ENCODE measurements at places on chromosomes 1 and 21.

DNA sequence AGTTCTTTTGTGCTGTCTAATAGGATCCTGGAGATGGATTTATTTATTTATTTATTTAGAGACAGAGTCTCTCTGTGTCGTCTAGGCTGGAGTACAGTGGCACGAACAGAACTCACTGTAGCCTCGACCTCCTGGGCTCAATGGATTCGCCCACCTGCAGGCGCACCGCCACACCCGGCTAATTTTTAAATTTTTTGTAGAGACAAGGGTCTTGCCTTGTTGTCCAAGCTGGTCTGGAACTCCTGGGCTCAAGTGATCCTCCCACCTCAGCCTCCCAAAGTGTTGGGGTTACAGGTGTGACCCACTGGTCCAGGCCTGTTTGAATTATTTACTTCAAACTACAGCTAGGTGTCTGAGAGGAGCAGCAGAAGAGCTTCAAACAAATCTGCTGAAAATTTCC, 9.6 kb upstream of the SPEN start:
- DNase-seq, result no peak

DNA sequence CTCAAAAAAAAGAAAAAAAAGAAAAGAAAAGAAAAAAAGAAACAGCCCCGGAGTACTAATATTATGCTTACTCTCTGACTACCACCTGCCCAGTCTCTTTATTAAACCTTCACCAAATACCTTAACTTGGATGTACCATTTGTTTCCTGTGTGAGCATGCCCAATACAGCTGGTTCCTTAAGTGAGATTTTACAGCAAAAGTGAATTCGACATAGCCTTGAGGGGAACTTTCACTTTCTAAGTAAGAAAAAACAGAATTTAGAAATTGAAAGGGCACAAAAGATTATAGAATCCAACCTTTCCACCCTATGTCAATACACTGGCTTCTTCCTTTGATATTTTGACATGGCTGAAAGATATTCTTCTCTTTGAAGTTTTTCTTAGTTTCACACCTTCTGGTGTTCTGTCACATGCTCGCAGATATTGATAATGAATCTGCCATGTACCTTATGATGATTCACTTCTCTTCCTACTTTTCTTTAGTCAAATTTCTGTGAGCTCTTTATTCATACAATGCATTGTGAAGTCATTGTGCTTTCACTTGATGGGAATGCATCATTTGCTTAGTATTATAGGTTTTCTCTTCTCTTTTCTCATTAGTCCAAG, 5.2 kb upstream of the GIPC2 start:
- DNase-seq, result no peak

DNA sequence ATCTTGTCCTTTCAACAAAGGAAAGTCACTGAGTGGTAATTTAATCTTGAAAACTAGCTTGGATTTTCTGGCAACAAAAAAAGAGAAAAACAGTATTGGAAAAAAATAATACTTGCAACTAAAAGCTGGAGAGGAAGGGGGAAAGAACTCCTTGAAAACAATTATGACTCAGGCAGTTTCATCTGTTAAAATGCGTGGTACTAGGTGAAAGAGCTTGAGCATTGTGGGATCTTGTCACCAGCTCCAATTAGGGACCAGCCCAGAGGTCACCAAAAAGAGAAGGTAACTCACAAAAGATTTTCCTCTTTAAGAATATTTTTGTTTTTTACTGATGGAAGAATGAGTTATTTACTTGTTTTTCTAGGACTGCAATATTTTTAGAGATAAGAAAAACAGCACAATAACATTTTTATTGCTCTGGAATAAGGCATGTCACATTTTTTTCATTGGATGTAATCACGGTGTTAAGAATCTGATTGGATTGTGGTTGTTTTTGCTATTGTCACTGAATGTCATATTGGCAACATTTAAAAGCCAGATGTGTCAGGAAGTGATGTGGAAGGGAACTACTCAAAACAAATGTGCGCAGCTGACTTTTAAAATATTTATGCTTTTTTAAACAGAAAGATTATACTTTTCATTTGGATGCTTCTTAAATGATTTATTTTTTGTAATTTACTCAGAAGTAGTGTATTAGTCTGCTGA, 78.5 kb upstream of the ADAMTS5 start:
- no peak for DNase-seq

DNA sequence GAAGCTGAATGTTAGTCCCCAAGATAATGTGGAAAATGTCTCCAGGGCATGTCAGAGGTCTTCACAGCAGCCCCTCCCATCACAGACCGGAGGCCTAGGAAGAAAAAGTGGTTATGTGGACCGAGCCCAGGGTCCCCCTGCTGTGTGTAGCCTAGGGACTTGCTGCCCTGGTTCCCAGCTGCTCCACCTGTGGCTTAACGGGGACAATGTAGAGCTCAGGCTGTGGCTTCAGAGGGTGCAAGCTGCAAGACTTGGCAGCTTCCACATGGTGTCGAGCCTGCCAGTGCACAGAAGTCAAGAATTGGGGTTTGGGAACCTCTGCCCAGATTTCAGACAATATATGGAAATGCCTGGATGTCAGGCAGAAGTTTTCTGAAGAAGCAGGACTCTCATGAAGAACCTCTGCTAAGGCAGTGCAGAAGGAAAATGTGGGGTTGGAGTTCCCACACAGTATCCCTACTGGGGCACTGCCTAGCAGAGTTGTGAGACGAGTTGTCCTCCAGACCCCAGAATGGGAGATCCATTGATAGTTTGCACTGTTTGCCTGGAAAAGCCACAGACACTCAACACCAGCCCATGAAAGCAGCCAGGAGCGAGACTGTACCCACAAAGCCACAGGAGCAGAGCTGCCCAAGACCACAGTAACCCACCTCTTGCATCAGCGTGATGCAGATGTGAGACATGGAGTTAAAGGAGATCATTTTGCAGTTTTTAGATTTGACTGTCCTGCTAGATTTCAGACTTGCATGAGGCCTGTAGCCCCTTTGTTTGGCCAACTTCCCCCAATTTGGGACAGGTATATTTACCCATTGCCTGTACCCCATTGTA, 204.9 kb downstream of the MRPL39 start:
- no peak for DNase-seq

DNA sequence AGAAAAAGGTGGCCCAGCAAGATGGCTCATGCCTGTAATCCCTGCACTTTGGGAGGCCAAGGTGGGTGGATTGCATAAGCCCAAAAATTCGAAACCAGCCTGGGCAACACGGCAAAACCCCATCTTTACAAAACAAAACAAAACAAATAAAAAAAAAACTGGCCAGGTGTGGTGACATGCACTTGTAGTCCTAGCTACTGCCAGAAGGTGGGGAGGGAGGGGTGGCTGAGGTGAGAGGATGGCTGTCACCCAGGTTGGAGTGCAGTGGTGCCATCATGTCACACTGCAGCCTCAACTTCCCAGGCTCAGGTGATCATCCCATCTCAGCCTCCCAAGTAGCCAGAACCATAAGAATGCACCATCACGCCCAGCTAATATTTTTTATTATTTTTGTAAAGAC, 22.8 kb downstream of the RERE start:
- peak; percentile 26 for DNase-seq

DNA sequence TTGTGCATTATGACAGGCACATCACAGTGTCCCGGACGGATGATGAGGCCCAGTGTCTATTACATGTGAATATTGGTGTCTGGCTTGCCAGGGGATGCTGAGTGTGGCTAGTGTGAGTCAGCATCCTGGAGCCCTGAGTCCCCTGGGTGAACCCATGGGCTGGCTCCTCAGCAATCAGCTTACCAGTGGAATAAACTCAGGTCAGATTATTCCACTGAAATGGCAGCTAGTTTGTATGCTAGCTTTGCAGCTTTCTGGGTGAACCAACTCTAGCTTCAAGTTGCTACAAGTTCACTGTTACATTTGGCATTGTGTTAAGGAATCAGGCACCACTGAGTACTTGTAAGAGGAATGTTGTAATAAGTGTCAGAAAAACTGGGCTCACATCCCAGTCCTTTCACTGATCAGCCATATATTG, 23.9 kb upstream of the RPTN start:
- DNase-seq, result peak; percentile 95

DNA sequence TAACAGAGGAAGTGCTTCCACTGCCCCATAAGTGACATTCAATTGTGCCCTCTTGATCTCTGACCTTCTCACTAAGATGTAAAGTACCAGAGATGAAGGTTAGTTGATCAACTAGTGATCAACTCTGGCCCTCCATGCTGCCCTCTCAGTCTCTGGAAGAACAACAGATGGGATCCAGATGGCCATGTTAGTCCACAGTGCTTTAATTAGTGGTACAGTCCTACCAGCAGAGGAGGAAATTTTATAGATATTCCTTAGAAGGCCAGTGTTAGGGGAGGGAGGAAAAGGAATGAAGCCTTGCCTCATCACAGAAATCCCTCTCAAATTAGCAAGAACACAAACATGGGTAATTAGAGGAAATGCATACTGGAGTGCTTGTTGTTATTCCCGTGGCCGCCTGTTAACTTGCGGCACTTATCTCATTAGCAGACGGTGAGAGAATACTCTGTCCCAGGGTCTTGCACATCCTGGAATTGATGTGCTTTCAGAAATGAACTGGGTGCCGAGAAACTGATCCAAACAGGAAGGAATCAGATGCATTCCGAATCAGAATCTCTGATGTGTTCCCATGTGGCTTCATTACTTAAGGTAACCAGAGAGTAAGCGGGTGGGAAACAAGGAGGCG, 91.1 kb upstream of the RGS4 start:
- DNase-seq, result no peak

DNA sequence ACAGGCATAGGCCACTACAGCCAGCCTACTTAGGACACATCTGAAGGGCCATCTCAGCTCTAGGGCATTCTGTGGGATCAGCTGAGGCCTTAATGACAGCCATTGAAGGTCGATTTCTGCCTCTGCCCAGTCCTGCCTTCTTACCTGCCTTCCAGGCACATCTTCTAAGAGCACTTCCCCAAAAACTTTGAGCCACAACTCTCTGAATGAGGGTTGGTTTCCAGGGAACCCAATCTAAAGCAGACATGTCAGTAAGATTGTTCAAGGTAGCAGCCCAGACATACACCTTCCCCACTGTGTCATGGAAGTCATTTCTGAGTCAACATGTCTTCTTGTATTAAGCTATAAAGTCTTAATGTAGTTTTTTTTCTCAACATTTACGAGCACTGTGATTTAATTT, 18.2 kb upstream of the SSBP3 start:
- no peak for DNase-seq
